ENCODE measurements at places on chromosomes 11 and 22.

DNA sequence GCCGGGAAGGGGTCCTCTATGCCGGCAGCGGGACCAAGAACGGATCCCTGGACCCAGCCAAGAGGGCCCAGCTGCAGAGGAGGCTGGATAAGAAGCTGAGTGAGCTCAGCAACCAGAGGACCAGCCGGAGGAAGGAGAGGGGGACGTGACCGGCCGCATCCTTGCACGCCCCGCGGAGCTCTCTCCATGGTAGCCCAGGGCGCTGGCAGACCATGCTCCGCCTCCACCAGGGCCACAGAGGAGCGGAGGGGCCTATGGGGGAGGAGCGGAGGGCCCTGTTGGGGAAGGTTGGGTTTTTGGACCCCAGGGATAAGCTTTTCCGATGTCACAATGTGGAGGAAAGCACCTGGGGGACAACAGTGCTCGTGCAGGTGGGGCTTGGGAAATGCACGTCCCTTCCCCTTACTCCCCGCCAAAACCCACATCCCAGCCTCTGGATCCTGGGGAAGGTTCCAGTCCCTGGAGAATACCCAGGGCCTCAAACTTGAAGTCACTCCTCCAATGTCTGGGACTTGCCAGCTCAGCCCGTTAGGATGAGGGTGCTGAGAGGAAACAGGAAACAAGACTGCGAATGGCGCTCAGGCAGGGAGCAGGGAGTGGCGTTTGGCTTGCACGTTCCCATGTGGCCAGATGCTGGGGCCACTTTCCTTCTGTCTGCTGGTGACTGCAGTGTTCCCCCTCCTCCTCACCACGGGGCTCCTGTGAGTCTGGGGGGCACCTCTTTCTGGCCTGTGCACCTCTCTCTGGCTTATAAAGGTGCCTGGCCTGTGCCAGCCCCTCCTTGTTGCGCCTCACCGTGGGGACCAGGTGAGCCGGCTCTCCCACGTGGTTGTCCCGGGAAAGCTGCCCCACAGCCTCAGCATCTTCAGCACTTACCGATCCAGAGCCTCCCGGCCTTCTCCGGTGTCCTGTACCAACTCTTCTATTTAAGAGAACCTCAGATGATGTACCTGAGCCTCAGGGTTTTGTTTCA, 36.2 kb downstream of the IGHMBP2 start:
- DNase-seq, result no peak

GRCh38 chr11:65774525-65775306, 6.1 kb downstream of the AP5B1 start:
- no peak for DNase-seq

DNA sequence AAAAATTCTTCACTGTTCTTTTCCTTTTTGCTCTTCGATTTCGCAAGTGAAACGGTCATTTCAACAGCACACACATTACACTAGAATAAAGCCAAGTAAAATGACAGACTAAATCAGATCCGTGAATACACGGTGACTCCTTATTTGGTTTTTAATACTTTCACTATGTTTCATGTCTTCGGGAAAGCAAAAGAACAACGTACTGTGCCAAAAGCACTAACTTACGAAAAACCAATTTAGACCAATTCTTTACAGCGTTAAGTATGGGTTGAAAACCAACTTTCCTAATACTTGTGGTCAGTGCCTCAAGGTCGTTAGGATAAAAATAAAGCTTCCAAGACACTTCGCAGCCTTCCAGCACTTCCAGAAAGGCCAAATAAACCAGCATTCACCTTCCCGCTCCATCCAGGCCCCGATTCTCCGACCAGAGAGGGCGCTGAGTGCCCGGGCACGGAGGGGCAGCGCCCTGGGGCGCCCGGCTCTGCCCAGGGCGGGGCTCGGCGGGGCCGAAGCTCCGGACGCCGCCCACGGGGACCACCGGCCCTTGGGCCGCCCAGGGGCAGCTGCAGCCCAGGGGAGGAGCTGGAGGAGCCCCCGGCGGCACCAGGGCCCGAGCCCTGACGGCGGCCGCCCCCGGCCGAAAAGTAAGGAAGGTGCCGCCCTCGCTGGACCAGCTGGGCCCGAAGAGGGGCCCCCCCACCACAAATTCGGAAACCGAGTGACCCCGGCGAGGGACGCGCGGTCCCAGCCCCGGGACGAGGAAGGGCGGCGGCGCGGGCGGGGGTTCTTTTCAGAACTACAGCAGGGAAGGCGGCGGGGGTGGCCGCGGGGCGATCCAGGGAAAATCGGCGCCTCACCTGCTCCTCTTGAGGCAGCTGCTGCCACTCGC, 499 bp downstream of the ATL3 start:
- no peak for DNase-seq

DNA sequence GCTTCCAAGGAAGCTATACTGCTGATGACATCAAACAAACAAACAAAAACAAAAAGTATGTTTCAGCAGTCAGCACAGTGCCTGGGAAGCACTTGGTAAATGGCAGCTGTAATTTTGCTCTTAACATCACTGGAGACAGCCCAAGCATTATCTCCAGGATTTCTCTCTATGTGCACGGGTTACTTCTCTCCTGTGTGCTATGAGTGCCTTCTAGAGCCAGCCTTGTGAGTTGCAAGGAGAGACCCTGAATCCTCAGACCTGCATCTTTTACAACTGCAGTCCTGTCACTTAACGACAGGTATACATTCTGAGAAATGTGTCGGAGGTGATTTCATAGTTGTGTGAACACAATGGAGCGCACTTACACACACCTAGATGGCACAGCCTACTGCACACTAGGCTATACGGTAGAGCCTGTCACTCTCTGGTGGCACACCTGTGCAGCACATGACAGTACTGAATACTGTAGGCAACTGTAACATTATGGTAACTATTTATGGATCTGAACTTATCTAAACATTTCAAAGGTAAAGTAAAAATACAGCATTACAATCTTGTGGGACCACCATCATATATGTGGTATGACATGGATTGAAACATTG, 662.5 kb upstream of the B3GAT1 start:
- DNase-seq, result no peak

DNA sequence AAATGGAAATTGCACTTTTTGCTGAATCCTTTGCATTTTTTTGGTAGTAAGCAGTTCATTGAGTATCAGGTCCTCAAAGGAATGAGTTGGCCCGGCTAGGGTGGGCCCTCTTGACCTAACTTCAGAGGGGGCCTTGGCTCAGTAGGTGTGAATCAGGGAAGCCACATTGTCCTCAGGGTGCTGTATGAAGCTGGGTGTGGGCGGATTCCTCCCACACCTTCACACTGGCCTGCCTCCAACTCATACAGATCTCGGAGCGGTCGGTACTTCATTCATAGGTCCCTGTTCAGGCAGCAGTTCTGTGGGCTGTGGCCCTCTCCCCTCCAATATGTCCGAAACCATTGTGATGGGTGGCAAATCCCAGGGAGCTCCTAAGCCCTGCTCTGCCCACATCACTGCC, 47.4 kb upstream of the OR4B1 start:
- DNase-seq, result no peak

- no peak for DNase-seq
Observed at GRCh38 chr22:35209203-35209602, 48.1 kb upstream of the HMGXB4 start.

- DNase-seq, result no peak
Observed at GRCh38 chr11:69657456-69657910, 16.5 kb downstream of the CCND1 start.

- no peak for DNase-seq
Observed at GRCh38 chr22:43118024-43118849, 7.7 kb downstream of the BIK start.

- DNase-seq, result no peak
Observed at GRCh38 chr11:92550871-92551270, 326.3 kb downstream of the FAT3 start.

GRCh38 chr22:30253205-30253852, 6.8 kb upstream of the LIF start:
- DNase-seq, result no peak

- no peak for DNase-seq
Observed at GRCh38 chr11:2737866-2738265, 38.1 kb upstream of the KCNQ1OT1 start.

DNA sequence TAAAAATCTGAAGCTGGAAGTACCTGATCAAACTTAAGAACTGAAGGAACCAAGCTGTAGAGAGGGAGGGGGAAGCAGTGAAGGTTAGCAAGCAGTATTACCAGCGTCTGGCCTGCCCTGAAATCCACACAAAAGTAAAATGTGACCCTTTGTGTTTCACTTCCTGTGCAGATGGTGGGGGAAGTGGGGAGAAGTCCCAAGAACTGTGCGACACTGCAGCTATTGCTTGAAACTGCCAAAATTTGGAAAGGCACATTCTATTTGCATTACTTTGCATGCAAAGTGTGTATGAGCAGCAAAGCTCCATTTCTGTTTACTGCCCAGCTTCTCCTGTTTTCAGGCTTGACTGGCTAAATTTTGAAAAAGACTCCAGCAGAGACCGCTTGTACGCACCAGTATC, 72.1 kb upstream of the BMAL1 start:
- DNase-seq, result no peak

DNA sequence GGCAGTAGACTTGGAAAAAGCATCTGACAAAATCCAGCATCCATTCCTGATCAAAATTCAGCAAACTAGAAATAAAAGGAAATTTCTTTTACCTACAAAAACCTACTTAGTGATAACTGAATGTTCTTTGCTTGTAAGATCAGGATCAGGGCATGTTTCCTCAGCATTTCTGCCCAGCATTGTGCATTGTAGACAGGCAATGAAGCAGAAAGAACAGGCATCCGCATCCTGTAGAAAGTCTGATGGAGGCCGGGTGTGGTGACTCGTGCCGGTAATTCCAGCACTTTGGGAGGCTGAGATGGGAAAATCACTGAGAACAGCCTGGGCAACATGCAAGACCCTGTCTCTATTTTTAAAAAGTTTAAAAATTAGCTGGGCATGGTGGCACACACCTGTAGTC, 32.5 kb upstream of the PANX2 start:
- no peak for DNase-seq

DNA sequence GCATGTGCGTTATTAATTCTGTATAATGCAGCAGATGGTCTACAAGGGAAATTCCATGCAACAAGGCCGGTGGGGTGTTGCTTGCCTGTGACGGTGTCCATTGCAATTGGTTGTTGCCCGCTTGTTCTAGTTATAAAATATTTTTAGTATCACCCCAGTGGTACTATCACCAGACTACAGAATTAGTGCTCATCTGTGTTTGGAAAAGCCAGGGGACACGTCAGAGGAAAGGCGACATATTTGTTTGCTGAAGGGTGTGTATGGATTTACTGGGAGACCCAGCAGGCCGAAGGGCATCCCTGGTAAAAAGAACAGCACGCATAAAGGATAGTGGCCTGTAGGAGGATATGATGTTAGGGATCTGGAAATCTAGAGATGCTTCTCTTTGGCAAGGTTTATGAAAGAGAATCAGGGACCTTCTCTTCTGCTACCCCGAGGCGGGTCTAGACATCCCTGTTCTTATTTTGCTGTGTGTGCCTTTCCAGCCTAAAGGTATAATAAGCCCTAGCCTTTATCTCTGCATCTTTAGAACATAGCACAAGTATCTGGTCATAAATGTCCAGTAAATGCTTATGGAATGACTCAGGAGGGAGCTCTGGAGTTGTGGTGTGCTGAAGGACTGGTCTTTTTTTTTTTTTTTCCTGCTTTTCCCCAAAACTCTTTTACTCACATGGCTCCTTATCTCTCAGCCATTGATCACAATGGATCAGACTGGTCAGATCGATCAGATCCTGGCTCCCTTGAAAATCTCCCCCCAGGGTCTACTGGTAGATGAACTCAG, 90.9 kb downstream of the LDLRAD3 start:
- DNase-seq, result peak; percentile 65

DNA sequence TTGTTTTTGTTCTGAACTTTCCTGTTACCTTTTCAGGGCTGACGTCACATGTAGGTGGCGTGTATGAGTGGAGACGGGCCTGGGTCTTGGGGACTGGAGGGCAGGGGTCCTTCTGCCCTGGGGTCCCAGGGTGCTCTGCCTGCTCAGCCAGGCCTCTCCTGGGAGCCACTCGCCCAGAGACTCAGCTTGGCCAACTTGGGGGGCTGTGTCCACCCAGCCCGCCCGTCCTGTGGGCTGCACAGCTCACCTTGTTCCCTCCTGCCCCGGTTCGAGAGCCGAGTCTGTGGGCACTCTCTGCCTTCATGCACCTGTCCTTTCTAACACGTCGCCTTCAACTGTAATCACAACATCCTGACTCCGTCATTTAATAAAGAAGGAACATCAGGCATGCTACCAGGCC, 3.5 kb upstream of the TSSC4 start:
- DNase-seq, result no peak

GRCh38 chr11:122172352-122173073, 56.5 kb upstream of the BLID start:
- no peak for DNase-seq

DNA sequence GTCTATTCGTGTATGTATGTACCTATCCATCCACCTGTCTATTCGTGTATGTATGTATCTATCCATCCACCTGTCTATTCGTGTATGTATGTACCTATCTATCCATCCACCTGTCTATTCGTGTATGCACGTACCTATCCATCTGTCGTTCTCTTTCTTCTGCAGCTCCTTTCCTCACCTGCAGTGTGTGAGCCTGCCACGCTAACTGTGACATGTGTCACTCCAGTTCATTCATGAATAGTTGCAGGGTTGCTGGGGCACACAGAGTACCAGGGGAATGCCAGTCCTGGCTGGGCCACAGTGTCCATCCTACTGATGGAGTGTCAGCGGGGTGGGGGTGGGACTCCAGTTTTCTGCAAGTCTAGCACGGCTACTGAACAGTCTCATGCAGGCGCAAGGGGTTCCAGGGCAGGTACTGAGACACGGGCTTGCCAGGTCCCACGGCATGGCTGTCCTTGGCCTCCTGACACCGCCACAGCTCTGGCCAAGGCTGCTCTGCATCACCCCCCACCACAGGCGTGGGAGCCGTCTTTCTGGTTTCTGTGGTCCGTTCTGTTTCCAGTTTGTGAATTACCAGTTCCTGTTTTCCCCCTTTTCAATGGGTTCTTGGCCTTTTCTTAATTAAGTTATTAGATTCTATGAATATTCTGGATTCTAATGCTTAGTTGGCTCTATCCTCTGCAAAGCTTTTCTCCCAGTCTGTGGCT, 88.8 kb upstream of the CLDN5 start:
- no peak for DNase-seq

GRCh38 chr22:23401111-23401909, 178.8 kb downstream of the IGLL1 start:
- peak; percentile 69 for DNase-seq

- no peak for DNase-seq
Observed at GRCh38 chr22:33684087-33684486, 236.2 kb downstream of the LARGE1 start.

DNA sequence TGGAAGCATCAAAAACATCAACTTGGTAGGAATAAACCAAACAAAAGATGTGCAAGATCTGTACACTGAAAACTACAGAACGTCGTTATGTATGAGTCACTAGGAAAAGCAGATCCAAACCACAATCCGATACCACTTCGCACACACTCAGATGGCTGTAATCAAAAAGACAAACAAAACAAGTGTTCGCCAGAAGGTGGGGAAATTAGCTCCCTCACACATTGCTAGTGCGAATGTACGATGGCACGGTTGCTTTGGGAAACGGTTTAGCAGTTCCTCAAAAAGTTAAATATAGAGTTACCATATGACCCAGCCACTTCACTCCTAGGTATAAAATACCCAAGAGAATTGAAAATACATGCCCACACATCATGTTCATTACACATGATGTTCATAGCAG, 14.8 kb upstream of the CARD10 start:
- peak; percentile 69 for DNase-seq
